ENCODE measurements at places on chromosomes 13 and 19. TPM values are rescaled to one million over a fixed set of nuclear protein-coding genes. Genes with fewer than 3 reads are reported as not detected.

FCHO1 gene
- not detected for polyA plus RNA-seq

FBXL12 gene
- 16.1 TPM for polyA plus RNA-seq

F10 gene
- polyA plus RNA-seq: 2.0 TPM

SPPL2B gene
- polyA plus RNA-seq: 11.4 TPM

NDUFB7 gene
- polyA plus RNA-seq: 805 TPM

TRPM4 gene
- polyA plus RNA-seq: 6.5 TPM

N4BP2L1 gene
- polyA plus RNA-seq: 2.7 TPM

CD79A gene
- 0.87 TPM for polyA plus RNA-seq

SLC6A16 gene
- polyA plus RNA-seq: 0.31 TPM

ZNF726 gene
- 0.06 TPM for polyA plus RNA-seq

FCER2 gene
- polyA plus RNA-seq: not detected

All from psoas muscle (tissue), 8 donors.